Choroid plexus epithelial cell (primary cell): ENCODE measurements at places on chromosomes 2 and 18.

DNA sequence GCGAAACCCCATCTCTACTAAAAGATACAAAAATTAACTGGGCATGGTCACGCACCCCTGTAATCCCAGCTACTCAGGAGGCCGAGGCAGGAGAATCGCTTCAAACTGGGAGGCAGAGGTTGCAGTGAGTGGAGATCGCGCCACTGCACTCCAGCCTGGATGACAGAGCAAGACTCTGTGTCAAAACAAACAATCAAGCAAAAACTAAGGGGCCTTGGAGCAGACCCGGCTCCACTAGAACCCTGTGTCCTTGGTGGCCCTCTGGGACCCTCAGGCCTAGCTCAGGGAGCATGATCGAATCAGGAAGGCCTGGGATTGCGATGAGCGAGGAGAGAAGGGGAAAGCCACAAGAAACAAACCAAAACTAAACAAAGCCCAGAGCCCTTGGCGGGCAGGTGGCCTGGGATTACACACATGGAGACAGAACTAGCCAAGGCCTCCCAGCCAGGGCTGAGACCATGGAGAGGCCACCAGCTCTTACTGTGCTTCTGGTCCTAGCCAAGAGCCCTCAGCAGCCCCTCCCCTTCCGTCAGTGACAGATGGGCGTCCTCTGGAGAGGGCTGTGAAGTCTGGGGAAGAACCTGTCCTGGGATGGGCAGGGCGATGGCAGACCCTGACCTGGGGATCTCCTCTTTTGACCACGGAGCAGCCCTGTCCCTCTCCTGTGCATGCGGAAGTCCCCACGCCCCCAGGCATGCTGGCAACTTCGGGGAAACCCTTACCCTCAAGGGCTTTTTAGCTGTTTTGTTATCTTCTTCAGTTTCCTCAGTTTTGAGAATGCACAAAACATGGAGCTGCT, 27.4 kb upstream of the CATIP start:
- DNase-seq, result no peak

- peak; percentile 89 for DNase-seq
Observed at GRCh38 chr2:117835990-117836760, 21.7 kb downstream of the DDX18 start.

- DNase-seq, result no peak
Observed at GRCh38 chr2:188189356-188189755, 102.3 kb upstream of the GULP1 start.

GRCh38 chr18:59846814-59847490, 52.8 kb upstream of the PMAIP1 start:
- peak; percentile 69 for DNase-seq

- DNase-seq, result no peak
Observed at GRCh38 chr2:101638817-101639605, 58.5 kb upstream of the MAP4K4 start.

- DNase-seq, result peak; percentile 23
Observed at GRCh38 chr2:144181001-144181400, 338.9 kb downstream of the ZEB2 start.

DNA sequence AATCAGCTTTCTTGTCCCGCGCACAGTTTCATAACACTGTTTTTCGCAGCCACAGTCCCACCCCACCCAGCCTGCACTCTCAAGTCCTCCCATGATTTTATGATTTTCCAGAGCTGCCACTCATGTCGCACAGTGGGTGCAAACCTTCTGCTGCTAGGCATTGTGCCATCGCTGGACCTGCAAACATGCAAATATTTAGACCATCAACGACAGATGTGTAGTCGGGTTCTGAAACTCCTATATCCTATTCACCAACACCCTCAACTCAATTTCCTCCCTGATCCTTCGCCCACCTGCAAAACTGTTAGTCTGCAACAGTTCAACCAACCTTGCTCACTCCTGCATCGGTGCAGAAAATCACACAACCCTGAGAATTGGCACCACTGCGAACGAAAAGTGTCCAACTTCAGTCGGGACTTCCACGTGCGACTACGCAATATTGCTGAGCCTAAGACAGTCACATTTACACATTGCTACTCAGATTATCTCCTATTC, 871 bp upstream of the ALS2 start:
- peak; percentile 16 for DNase-seq

DNA sequence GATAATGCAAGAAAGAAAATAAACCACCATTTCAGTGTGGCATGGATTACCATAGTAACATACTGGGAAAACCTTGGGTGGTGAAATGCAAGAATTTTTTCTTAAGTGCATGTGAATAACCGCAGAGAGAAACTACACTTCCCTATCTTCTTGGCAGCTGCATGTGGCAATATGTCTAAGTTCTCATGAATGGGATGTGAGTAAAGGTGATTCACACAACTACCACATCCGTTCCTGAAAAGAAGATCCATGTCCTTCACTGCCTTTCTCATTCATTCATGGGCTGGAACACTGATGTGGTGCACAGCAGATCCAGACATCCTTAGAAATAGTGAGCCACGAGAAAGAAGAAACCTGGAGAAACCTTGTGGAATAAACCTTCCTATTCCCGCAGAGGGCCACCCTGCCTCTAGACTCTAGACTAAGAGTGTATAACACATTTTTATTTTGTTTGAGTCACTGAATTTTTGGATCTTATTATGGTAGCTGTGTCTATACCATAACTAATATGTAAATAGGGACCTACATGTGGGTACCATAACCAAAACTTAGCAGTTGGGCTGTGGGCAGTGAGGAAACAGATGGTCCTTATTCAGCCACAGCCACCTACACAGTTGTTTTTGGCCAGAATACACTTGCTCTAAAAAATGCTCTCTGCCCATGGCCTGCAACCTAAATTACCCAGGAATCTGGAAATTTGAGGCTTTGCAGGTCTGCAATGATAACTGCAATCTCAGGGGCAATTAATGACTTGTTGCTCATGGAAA, 573.3 kb downstream of the LRP1B start:
- peak; percentile 98 for DNase-seq

DNA sequence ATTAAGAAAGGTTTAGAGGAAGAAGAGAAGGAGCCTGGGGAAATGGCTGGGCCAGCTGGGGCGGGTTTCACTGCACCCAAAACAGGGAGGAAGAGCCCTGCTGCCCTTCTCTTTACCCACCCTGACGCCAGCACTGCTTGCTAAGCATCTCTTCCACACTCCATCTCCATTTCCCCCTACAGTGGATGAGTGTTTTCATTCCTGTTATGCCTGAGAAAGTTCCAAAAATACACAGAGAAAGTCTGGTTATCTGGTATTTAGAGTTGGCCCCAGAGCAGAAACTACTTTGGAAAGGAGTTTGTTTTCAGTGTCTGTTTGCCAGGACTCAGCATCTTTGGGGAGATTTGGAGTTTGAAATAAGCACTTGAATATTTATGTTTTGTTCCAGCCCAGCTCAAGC, 451.0 kb downstream of the SLC4A3 start:
- peak; percentile 7 for DNase-seq

DNA sequence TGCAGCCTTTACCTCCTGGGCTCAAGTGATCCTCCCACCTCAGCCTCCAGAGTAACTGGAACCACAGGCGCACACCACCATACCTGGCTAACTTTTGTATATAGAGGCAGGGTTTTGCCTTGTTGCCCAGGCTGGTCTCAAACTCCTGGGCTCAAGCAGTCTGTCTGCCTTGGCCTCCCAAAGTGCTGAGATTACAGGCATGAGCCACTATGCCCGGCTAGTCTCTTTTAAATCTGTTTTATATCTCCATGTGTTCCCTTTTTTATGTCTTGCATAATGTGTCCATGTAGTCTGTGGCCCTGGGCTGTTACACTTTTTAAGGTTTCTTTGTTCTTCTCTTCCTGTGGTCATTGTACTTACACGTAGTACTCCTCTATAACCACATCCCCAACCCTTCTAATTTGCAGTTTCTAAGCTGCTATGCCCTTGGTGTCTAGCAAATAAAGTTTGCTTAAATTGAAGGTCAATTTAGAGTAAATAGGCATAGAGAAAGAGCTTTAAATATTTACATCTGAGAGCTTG, 168.2 kb downstream of the MCFD2 start:
- DNase-seq, result peak; percentile 26

GRCh38 chr2:86123328-86123925, 17.4 kb downstream of the PTCD3 start:
- no peak for DNase-seq

- peak; percentile 43 for DNase-seq
Observed at GRCh38 chr18:25662272-25662671, 310.3 kb upstream of the ZNF521 start.

DNA sequence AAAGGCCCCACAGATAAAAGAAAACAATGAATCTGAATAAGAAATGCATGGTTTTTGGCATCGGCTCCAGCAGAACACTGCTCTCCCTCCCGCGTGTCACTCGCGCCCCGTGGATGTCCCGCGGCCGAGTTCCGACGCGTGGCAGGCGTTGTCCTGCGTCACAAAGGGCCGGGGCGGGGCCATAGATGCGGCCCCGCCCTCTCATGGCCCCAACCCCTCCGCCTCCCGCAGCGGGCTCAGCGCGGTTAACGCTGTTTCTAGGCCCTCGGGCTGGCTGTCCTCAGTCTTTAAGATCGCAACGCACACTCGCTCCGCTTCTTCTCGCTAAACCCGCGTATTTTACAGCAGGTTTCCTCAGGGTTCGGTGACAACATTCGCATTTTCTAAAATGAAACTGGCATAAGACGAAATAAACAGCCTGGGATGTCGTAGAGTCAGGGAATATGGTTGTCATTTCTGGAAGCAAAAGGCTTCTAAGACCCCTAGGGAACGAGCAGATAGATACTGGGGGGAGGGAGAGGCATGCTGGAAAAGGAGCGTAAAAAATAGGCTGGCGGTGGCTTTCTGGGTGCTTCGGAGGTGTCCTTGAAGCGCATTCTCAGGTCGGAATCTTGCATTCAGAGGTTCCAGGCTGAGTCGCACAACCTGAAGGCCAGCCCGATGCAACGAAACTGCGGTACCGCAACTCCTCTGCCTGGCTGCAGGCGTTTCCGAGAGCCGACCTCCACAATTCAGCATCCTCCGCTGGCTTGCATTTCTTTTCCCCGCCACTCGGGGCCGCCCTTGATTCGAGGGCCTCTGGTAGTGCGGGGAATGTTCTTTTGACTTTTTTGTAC, at the start of gene FKBP7:
Gene FKBP7 (minus strand): TSS at position 162 of the 836 bp plus-strand sequence. CDS start 101 bp downstream, at position 61.
- DNase-seq, result peak; percentile 86

GRCh38 chr2:72153924-72154323, 6.3 kb upstream of the CYP26B1 start:
- no peak for DNase-seq

DNA sequence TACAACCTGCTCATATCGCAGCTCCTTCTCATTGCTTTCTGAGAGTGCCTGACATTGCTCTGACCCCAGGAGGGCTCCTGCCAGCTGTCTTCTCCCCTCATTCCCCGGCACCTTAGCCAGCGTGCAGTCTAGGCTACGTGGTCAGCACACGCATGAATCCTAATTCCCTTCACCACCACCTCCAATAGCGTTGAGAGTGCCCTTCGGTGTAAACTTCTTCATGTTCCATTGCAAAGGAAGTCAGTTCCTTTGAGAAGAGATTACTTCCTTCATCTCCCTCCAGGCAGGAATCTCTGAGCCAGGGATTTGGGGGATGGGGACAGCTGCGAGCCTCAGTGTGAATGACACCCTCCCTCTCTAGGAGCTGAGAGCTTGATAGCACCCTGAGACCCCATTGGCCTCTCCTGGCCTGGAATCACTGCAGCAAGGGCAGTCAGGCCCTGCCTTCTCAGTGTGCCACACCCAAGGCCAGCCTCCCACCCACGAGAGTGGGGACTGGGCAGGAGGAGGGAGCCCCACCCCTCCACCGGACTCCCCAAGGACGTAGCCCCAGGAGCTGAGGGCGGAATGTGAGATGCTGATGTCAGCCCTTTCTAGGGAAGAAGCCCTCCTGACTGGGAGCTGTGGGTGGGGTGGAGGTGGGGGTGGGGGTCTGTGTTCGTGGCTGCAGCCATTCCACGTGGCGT, 53.4 kb downstream of the SLC66A2 start:
- DNase-seq, result no peak

GRCh38 chr2:187215532-187216240, 232.4 kb downstream of the CALCRL start:
- DNase-seq, result peak; percentile 38

- DNase-seq, result no peak
Observed at GRCh38 chr2:109439986-109440385, 173.8 kb downstream of the SEPTIN10 start.

- DNase-seq, result no peak
Observed at GRCh38 chr2:191977754-191978153, 130.9 kb upstream of the CAVIN2 start.

DNA sequence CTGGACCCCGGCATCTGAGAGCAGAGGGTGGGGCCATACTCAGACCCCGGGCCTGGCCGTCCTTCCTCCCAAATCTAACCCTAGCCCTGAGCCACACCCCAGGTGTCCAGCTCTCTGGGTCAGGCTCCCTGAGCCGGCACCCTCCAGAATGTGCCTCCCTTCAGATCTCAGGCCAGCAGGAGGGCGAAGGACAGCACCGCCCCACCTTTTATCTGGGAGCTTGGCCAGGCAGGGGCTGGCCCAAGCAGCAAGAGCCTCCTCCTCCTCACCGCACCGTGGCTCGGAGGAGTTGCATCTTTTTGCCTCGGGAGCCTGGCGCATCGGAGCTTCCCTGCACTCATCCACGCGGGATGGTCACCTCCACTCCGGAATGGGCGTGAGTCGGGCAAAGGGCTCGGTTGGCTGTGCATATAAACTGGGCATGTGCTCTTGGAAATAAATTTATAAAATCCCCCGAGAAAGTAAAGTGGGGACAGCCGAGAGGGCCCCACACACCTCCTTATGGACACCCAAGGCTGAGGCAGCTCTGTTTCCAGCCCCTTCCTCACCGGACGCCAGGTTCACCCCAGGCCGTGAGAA, 69.1 kb upstream of the CTDP1 start:
- DNase-seq, result no peak

- no peak for DNase-seq
Observed at GRCh38 chr2:38968021-38968420, 78.3 kb downstream of the ARHGEF33 start.

DNA sequence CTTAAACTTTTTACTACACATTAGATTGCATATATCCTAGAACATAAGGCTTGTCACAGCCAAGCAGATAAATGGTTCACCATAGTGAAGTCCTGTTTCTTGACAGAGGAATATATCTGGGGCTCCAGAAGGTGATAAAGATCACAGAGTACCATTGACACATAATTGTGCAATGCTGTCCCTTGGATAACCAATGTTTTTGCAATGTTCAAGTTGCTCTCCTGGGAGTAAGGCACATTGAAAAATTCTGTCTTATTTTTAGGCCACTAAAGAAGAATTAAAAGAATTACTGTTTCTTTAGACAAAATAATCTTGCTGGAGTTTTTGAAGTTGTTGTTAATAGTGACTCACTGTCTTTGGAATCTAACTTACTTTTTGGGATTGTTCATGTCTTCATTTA, 1132.8 kb downstream of the LRP1B start:
- peak; percentile 24 for DNase-seq
